ENCODE measurements at places on chromosomes 4 and X.

DNA sequence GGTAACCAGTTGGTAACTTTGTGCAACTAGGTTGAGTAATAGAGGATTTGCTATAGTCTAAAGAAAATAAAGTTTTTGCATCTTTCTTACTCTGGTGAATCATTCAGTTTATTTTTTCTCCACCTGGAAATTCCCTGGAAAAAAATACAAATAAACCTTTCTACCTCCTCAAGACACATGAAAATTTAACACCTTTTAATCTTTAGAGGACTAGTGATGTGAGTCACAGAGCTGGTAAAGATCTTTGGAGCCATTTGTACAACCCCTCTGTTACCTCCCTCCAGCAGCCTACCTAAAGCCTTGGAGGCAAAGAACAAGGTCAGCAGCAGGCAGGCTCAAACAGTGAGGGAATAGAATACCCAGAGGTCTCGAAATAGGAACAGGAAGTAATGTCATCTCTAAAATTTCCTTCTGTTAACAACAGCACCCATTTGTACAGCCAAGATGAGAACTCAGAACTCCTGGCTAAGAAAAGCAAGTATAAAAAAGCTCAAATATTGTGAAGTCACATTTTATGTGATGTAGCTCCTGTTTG is 10.2 kb upstream of the MAOB start:
- DNase-seq: no peak

GRCh38 chr4:180665481-180665880 is 1577.7 kb upstream of the TENM3 start:
- no peak for DNase-seq

DNA sequence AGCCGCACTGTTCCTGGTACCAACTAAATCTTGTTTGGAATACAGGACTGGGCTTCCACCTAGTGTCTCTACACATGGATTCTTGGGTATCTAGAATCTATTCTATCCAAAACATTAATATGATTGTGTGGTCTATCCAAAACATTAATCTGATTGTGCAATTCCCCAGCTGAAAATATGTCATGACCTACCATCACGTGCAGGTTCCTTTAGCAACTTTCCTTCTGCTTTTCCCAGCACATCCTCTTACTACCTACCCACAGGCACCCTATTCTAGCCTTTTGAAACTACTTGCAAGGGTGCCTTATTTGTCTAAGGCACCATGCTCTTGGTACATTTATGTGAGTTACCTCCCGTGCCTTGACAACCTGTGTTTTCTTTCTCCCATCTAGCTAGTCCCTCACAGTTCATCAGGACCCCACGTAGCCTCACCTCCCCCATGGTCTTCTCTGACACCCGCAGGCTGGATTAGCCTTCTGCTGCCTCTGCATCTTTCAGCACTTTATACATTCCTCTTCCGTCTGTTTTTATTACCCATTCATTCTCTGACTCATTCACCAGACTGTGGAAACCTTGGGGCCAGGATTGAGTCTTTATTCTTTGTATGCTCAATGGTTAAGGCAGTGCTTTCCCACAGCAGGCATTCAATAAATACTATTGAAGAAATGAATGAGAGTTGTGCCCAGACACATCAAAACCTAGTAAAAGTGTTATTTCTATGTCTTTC is 88.8 kb upstream of the FAM9B start:
- DNase-seq: no peak

DNA sequence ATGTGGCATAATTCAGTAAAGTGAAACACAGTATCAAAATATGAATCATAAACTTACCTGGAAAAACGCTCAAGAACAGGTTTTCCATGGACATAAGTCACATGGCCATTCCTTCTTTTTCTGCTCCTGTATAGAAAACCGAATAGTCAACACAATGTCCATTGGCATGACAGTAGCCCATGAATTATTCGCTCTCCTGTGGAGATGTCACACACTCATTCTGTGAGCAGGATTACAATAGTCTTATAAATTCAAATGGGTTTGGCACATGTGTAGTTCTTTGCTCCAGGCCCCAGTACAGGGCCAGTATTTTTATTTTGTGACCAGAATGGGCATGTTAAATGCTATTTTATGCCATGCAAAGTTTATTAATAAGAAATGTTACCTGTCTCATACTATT is 15.1 kb upstream of the CXCL13 start:
- no peak for DNase-seq

- DNase-seq: no peak
Measured at GRCh38 chr4:5772528-5773270, 61.7 kb downstream of the EVC start.

Data from nucleus accumbens (tissue), 56 donors.